ENCODE measurements at places on chromosomes 1 and 21.

- no peak for DNase-seq
Measured at GRCh38 chr1:60281360-60281932, 207.9 kb upstream of the C1orf87 start.

DNA sequence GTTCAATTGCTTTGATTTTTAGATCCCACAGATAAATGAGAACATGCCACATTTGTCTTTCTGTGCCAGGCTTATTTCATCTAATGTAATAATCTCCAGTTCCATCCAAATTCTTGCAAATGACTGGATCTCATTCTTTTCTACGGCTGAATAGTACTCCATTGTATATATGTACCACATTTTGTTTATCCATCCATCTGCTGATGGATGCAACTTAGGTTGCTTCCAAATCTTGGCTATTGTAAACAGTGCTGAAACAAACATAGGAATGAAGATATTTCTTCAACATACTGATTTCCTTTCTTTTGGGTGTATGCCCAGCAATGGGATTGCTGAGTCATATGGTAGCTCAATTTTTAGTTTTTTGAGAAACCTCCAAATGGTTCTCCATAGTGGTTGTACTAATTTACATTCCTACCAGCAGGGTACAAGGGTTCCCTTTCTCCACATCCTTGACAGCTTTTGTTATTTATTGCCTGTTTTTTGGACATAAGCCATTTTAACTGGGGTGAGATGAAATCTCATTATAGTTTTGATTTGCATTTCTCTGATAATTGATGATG is 344.4 kb downstream of the KCTD3 start:
- DNase-seq: no peak

DNA sequence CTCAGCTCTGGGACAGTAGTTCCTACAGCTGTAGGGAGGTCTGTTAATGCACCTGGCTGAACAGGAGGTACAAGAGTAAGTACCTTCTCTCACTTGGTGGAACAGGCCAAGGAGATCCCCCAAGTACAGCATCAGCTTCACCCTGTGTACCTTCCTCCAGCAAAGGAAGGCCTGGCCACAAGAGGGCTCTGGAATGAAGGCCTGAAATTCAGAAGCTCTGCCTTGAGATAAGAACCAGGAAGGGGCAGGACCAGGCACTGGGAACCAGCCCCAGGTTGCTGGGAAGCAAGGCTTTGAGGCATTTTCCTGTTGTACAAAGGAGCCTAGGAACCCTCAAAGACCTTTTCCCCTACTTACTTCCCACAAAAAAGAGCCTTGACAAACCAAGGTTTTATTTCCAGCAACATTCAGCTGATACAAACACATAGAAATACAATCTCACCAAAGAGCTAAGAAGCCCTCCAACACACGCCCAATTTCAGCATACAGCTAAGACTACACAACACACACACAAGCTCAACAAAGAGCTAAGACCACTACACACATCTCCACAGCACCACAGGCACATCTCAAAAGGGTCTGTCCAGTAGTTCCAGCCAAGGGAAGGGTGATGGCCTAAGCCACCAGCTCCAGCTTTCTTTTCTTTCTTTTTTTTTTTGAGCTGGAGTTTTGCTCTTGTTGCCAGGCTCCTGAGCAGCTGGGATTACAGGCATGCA is 23.5 kb downstream of the F11R start:
- DNase-seq: no peak

GRCh38 chr1:178774263-178774662 is 49.2 kb downstream of the RALGPS2 start:
- DNase-seq: no peak

DNA sequence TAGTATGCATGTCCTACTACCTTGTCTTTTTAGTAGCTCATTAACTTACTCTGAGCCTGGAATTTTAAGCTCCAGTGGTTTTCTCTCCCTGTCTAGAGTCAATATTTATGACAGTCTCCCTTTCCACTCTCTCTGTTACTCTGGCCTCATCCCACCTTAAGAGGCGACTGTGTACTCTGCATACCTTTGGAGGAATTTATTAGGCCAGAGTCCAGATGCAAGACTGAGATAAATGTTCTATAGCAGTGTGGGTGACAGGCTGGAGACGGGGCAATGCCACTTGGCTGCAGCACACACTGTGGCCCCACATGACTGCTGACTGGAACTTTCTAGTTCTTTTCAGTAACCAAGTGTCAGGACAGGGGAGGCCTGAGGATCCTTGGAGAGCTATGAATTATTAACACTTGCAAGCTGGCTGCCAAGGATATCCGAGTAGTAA is 4.1 kb upstream of the PDZK1 start:
- DNase-seq: no peak

DNA sequence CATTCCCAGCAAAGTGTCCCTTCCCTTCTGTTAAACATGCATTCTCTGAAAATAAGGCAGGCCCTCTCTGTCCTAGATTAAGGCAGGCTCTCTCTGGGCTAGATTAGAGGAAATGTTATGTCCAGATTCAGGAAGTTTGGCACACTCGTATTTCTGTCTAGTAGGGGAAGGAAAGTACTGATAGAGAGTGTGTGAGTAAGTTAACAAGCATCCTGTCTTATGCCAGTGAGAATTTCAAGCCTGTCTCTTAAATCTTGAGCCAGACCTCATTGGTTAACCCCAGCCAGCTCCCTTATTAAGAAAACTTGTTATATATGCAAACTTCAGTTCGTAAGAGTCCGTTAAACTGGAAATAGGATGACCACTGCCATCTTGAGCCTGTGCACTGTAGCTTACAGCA is 31.6 kb downstream of the IGSF5 start:
- no peak for DNase-seq

- no peak for DNase-seq
Measured at GRCh38 chr1:21378705-21379494, 61.0 kb upstream of the NBPF3 start.

GRCh38 chr1:243246916-243247315 is 8.2 kb downstream of the CEP170 start:
- no peak for DNase-seq

GRCh38 chr1:11841245-11842153 is 6.1 kb downstream of the NPPA start:
- DNase-seq: no peak

- no peak for DNase-seq
Measured at GRCh38 chr1:115198938-115199337, 109.6 kb upstream of the TSPAN2 start.

DNA sequence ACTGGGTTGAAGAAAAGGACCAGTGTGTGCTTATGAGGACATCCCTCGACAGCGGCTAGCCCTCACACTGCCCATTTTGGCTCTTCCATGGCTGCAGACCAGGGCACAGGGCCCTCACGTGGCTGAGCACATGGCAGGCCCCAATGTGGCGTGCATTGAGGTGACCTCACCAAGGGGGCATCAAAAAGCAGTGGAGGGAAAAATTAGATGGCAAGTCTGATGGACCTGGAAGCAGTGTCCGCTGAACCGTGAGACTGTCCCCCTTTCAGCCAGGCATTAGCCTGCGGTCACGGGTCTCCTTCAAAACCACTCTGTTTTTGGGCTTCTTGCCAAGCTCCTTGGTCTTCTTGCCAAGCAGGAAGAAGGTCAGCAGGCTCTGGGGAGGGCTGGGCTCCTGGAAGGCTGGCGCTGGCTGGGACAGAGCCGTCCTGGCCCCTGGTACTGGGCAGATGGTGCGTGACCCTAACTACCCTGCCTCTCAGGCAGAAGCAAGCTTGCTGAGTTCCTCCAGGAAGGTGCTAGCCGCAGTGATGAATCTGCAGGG is 30.8 kb downstream of the TRIM67 start:
- no peak for DNase-seq

- no peak for DNase-seq
Measured at GRCh38 chr1:65182658-65183268, 34.8 kb downstream of the AK4 start.

DNA sequence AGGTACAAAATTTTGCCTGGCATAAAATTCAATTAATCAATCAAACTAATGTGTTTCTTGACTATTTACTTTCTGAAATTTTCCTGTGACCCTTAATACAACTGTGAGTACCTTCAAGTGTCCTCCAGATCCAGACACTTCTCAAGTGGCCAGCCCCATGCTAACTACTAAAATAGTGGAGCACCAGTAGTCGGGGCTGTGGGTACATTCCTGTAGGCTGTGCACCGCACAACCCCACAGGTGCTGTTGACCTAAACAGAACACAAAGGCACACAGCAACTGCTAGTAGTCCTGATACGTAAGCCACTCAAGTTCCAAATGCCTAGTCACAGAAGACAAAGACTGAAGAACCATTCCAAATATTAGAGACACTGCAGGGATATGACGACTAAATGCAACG is 36.6 kb downstream of the TMEM50B start:
- DNase-seq: no peak

DNA sequence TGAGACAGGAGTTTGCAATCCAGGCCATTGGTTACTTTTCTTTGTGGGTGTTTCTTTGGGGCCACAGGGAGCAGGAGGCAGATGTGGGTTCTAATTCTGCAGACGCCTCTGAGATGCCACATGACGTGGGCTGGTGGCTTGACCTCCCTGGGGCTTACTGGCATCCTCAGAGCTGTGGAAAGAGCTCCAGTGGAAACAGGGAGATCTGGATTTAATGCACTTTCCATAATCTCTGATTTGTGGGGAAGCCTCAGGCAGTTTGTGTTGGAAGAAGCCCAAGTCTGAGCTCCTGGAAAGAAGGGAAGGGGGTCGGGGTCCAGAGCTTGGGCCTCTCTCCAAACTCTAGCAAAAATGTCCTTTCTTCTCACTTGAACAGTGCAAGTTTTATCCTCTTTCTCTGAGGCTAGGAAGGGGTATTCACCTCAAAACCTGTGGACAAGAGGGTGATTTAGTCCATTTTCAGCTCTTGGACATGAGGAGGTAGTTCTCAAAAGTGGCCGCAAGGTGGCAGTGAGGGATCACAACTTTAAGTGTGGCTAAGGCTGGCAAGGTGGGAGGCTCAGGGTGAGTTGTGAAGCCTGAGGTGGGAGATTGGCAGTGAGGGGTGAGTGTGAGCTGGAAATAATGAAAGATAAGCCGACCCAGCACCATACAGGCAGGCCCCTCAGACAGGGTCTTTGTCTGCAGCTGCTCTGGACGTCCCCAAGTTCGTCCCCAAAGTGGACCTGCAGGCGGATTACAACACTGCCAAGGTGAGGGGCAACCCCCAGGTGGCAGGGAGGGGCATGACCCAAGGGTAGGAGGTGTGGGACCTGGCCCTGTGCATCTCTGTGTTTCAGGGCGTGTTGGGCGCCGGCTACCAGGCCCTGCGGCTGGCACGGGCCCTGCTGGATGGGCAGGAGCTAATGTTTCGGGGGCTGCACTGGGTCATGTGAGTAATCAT is 9.2 kb downstream of the IKBKE start:
- DNase-seq: peak; percentile 57

DNA sequence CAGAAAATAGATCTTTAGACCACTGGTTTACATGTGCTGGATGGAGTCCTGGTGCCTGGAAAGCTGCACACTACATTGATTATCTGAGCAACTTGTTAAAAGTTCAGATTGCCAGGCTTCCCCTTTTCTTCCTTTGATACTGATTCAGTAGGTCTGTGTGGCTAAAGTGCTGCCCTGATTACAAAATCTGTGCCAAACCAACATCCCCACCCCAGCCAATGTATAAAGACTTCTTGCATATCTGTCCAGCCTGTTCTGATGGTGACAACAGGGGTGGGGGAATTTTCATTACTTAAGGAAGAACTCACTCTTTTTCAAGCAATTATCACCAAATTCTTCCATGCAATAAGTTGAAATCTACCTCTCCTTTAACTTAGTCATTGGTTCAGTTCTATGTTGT is 135.5 kb downstream of the TNFSF18 start:
- DNase-seq: no peak

DNA sequence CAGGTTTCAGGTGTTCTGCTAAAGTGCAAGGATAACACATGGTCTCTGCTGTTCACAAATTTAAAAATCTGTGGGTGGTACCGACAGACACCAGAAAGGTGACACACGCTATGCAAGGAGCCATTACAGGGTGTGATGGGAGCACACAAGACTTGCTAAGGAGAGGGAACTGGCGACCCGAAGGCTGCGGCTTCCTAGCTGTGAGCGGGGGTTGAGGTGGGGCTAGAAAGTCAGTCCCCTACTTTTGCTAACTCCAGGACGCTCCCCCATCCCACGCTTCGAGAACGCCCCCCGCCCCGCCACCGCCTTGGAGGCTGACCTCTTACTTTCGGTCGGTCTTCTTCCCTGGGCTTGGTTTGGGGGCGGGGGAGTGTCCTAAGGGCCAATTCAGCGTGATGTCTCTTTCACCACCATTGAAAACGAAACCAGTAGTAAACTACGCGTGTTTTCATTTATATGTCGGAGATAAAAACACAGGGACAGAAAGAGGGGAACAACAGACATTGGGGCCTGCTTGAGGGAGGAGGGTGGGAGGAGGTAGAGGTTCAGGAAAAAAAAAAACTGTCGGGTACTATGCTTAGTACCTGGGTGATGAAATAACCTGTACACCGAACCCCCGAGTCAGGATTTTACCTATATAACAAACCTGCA is 1.1 kb downstream of the CKS1B start:
- DNase-seq: peak; percentile 70

DNA sequence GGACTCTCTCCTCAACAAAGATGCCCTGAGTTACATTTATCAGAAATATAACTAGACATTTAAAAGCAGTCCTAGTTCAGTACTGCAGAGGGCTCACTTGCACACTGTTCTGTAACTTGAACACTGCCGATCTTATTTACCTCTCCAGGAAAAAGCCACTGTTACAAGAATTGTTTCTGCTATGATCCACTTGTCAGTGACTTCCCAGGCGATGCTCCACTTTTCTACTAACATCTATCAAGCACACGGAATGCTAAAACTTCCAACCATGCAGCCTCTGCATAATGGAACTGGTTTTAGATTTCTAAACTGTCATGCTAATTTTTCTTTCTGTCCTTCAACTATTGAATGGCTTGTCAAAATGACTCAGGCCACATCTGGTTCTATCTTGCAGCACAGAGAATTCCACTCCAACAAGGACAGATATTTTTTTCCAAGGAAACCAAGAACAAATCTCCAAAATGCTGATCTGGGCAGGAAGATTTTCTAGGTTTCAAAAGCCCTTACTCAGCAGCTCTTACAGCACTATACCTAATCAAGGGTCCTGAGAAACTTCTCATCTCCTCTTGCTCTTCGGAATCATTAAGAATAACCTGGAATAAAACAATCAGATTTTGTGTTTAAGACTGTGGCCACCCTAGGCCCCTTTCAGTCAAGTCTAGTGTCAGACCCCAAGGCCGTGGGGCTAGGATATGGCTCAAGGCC is 9.9 kb downstream of the SEC16B start:
- no peak for DNase-seq

All from stimulated activated CD4-positive, alpha-beta T cell treated with anti-CD3 and anti-CD28 coated beads, TNF-alpha, amount 100 ng/mL, for 24 hours (primary cell).